C1 segment of cervical spinal cord (tissue), 14 donors: ENCODE measurements at places on chromosomes 12 and 14.

- no peak for DNase-seq
These were observed 35.3 kb downstream of the VWF start for GRCh38 chr12:6088921-6089747.

DNA sequence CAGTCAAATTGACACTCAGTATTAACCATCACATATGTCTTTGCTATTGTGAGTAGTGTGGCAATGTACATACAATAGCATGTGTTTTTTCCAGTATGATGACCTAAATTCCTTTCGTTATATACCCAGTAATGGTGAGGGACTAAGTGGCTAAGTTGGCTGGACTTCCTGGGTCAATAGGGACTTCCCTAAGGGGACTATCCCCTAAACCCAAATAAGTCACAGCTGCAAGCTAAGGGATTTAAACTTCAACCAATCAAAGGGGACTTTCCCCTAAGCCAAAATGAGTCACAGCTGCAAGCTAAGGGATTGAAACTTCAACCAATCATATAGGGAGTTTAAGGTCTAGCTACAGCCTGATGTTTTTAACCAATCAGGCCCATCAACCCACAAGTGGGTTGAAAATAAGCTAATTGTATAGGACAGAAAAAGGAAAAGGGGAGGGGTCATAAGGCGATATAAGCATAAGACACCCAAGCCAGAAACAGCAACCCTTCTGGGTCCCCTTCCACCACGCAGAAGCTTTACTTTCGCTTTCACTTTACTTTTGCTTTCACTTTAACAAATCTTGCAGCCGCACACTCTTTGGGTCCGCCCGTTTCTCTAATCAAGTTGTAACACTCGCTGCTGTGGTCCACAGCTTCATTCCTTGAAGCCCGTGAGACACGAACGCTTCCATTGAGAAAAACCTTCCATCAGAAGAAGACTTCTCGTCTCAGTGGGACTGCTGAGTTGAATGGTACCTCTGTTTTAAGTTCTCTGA lies 404.4 kb downstream of the FLRT2 start:
- no peak for DNase-seq

DNA sequence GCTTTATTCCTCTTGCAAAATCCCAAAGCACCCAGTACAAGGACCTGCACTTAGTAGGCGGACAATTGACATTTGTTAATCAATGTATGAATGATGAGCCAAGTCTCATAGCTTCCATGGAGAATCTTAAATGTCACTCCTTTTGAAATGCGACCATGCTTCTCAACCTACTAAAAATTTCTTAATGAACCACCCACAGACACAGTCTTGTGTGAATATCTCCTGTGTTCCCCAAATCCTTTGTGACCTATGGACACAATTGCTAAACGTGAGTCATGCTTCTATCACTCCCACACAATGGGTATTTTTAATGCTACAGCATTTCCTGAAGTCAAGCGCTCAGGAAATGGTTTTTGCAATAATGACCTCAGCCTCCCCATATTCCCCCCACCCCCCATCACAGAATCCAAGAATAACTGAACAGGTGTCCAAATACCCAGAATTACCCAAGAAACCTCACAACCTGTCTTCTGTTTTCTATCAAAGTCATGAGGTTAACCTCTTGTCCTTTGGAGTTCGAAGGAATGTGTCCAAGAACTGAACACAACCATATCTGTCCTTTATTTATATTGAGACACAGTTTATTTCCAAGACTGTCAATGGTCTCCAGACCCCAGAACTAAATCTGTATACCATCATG lies 163.6 kb upstream of the PLEKHG7 start:
- no peak for DNase-seq

DNA sequence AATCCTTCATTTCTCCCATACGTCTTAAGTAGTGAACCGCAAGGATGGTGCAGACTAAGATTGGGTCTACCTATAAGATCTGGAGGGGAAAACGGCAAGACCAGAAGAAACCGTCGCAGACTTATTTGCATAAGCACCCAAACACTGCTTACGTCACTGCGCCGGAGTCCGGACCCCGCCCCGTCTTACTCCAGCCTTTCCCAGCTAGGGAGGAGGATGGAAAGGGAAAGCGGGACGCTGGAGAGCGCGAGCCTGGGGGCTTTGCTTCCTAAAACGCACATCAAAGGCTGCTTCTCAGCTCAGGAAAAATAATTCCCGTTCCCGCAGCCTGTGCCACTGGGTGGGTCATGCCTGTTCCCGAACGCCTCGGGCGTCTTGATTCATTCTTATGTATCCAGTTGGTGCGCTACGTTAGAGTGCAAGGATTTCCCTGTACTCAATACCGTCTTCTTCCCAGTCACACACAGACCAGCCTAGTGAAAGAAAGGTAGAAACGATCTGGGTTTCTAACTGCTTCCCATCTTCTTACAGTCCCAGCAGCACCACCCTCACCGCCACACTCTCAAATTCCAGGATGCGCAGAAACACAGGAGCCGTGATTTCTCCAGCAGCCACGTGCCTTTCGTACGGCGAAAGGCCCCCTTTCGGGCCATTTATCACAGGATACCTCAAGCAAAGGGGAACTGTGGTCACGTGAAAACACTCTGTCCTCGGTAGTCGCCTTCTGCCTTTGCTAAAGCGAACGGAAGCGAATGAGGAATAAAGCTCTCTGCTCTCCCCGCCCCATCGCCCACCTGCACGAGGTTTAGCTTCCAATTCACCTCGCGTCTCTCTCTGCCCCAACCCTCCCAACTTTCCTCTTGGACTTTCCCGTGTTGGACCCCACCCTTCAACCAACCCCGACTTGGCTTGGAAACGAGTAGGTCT lies 1.1 kb downstream of the SLC6A15 start:
- DNase-seq: peak; percentile 53

- DNase-seq: no peak
These were observed 24.8 kb downstream of the SLC39A9 start for GRCh38 chr14:69423279-69423678.

GRCh38 chr12:7959278-7959677 lies 23.3 kb upstream of the SLC2A3 start:
- no peak for DNase-seq
